ENCODE measurements at places on chromosomes 7 and 10. TPM values are rescaled to one million over a fixed set of nuclear protein-coding genes. Genes with fewer than 3 reads are reported as not detected.

Gene BAG3
- 11.3 TPM for total RNA-seq

- DNase-seq: no peak
These were observed 158.5 kb upstream of the AUTS2 start for GRCh38 chr7:69439636-69440325.

DNA sequence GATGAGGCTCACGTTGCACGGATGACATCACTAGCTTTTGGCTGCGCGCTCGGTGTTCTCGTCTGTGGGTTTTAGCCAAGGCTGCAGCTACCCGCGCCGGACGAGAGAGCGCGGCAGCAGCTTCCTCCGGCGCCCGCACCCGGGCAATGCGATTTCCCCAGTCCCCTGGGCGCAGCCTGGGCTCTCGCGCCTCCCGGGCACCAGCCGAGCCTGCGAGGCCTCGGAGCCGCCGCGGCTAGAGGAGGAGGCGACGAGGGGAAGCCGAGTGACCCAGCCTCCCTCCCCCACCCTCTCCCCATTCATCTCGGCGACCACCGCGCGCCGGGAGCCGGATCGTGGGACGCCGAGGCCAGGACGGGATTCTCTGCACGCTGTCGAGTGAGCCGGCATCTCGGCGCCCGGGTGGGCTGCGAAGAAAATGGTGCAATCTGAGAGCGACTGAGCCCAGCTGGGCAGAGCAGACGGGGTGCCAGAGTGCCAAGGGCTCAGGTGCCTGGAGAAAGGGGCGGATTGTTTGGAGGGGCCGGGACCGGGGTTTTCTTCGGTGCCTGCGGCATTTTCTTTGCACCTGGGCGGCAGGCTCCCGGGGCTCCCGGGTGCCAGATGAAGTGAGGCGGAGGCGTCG, 1.2 kb upstream of the TMEM178B start:
- no peak for DNase-seq

GRCh38 chr7:141369422-141369821, 181.8 kb upstream of the AGK start:
- DNase-seq: peak; percentile 68

GRCh38 chr7:7190142-7190541, 7.8 kb downstream of the C1GALT1 start:
- no peak for DNase-seq

Gene NAT16
- total RNA-seq: not detected

- DNase-seq: no peak
These were observed 206.5 kb upstream of the CNTNAP2 start for GRCh38 chr7:145909991-145910513.

- no peak for DNase-seq
These were observed 42.8 kb downstream of the WIPI2 start for GRCh38 chr7:5232874-5233273.
